T-helper 17 cell (primary cell): ENCODE measurements at places on chromosomes 5 and 9.

DNA sequence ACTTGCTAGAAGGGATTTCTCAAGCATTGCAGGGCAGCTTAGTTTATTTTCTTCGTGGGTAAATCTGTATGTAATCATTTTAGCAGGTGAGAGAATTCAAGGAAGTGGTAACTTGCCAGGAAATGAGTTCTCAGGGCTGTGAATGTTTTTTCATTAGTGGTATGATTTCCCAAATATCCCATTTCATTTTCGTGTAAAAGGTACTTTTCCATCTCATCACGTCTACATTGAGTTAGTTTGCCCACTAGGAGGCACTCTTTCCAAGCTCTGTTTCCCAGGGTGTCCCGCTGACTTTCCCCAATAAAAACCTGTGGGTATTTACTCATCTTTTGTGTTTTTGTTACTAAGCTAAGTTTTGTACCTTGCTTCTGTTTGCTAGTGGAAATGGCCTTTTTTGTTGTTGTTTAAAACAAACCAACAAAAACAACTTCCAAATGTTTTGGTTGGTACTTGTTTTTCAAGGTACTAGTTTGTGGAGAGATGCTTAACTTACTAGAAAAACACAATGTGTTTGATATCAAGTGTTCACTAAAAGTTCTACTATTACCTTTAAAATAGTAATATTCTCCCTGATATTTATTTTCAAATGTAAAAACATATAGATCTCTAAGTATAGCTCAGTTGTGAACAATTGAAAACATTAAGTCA lies 373.6 kb downstream of the ADGRV1 start:
- DNase-seq = no peak

DNA sequence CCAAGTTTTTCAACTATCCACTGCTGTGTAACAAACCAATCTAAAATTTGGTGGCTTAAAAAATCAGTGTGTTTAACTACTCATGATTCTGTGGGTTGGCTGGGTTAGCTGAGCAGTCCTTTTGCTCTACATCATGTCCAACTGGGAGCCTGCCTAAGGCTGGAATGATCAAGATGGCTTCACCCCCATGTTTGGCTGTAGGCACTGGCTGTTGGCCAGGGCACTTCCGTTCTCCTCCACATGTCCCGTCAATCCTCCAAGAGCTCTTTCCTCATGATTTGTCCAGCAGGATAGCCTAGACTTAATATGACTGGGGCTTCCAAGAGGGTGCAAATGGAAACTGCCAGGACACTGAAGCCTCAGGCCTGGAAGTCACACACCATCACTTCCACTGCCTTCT lies 17.0 kb upstream of the TSSK1B start:
- DNase-seq = no peak

GRCh38 chr5:175659546-175660253 lies 1.8 kb downstream of the HRH2 start:
- DNase-seq = no peak

GRCh38 chr5:181036816-181037364 lies 3.2 kb upstream of the BTNL9 start:
- no peak for DNase-seq

DNA sequence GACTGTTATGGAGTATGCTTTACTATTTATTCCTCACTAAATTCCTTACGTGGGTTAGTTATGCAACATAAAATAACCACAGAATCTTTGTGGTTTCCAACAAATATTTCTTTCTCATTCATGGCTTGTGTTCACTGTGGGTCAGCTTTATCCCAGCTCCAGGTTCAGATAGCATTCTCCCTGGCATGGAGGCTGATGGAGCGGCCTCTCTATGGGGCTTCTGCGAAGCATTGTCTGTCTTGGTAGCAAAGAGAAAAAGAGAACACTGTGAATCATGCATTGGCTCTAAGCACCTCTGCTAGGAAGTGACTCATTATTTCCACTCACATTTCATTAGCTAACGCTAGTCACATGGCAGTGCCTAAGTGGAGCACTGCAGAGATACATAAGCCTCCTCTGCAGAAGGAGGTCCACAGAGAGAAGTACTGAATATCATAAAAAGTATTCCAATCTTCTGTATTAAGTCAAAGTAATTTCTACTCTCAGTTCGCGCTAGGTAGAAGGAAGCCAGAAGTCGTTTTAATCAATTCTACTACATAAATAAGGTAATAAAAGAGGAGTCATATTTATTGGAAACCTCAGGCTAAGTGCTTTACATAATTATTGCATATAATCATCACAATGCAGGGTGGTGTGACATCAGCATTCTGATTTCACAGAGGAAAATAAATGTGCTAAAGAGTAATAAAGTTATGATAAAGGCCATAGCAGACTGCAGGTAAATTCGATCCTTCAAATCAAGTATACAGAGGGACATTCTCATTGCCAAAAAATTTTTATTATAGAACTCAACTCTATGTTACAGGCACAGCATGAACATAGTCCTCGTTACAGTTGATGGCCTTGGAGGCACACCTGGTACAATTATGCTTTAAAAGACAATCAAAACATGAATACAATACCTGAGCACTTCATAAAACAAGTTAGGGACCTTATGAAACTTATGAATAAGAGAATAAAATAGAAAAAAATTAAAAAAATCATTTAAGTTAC lies 531.1 kb downstream of the CETN3 start:
- no peak for DNase-seq

DNA sequence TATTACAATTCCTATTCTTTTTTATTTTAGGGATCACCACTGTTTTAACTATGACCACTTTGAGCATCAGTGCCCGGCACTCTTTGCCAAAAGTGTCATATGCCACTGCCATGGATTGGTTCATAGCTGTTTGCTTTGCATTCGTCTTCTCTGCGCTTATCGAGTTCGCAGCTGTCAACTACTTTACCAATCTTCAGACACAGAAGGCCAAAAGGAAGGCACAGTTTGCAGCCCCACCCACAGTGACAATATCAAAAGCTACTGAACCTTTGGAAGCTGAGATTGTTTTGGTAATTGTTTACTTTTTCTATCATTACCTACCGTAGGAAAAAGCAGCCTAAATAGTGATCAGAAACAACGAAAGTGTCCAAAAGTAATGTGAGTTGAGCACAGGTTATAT lies 6.4 kb downstream of the GABRA6 start:
- no peak for DNase-seq

- DNase-seq = no peak
Observed at GRCh38 chr5:44497606-44498005, 108.4 kb upstream of the FGF10 start.

- no peak for DNase-seq
Observed at GRCh38 chr5:83718195-83718825, 2.3 kb downstream of the HAPLN1 start.

DNA sequence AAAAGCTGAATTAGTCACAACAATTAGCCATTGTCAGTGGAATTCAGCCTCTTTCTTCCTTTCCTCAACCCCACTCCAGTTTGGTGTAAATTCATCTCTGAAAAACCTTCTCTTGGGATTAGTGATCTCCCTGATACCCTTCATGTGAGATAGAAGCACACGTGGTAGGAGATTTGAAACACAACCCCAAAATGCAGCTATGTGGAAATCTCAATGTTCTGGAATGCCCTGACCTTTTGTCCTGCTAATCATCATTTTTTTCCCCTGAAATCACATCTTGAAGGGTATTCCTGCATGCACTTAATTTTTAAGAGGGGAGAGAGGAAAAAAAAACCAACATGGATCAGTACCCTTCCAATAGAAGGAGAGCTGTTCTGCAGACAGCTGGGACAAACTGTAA lies 612.6 kb downstream of the EBF1 start:
- DNase-seq = no peak

DNA sequence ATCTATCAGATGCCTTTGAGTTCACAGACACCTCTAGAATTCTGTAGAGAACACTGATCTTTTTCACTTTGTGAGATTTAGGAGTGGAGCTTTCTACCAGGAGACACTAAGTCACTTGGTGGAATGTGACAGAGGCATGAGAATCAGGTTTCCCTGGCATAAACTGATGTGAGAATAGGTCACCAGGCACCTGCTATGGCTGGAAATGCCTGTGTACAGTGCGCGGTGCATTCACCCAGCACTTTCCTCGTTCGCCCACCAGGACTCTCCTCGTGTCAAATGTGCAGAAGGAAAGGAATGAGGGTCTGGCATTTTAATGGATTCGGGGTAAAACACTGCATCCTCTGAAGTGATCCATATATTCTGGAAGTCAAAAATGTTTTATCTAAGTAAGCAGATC lies 281.8 kb upstream of the TUT7 start:
- DNase-seq = no peak

DNA sequence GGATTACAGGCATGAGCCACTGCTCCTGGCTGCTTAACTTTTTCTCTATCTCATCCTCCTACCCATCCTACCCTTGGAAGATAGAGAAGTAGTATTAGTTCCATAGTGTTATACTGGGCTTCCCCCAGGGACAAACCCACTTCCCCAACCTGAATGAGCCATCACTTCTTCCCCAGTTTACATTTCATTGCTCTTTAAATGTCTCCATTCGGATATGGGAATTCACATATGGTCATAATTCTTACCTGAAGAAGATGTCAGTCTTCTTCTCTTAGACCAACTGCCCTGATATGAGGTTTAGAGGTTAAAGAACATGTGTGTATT lies 1.9 kb downstream of the CD274 start:
- DNase-seq = no peak

- DNase-seq = no peak
Observed at GRCh38 chr9:128987805-128988204, 40.3 kb downstream of the NUP188 start.

- DNase-seq = no peak
Observed at GRCh38 chr5:68528821-68529273, 313.3 kb downstream of the PIK3R1 start.

- no peak for DNase-seq
Observed at GRCh38 chr9:108017671-108018070, 528.1 kb upstream of the KLF4 start.

DNA sequence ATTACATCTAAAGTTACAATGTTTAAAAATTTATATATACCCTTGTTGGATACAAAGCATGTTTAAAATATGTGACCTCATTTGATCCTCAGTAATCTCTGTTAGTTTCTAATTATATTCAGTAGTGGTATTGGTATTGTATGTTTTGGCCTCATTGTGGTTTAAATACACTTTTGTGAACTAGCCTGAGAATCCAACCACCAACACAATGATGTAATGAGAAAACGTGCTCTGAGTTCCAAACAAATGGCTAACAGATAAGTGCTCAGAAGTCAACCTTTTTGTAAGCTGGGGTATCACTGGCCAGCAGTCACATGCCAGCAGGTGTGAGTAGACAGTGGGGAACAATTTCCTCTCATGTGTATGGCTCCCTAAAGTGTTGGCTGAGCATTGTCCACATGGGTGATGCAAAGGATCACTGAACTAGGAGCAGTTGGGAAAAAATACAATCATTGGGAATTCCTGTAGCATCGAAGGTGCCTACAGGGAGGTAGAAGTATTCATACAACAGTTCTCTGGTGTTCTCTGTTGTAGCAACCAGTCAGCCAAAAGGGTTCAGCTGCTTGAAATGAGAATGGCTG lies 56.1 kb downstream of the DOCK8 start:
- DNase-seq = no peak

DNA sequence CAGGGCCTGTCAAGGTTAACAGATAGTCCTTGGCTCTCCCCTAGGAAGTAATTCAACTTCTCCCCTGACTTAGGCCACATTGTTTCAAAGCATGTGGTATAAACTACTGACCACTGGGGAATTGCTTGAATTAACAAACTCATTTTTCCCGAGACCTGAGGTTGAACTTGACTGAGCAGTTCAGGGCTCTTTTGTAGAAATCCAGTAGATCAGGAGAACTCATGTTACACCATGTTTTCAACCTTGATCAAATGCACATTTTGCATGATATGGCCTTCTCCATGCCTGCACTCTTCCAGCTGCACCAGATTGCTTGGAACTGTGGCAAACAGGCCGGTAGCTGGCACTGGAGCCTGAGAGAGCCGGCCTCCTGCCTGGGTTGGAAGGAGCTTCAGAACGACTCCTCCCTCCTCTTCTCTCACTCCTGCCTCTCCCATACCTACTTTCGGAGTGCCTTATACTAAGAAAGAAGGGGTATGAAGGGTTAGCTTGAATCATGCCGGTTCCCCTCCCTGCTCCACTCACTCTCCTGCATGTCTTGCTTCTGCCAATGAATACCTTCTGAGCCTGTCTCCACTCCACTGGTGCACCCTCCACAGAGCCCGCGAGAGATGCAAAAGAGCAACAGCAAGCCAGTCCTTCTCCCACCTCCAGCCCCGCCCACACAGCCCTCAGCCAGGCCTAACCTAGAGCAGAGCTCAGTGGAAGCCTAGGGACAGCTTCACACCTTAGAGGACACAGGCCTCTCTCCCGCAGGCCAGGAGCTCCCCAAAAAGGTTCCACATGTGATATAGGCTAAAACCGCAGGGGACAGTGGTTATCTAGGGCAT lies 159.4 kb downstream of the MACROH2A1 start:
- no peak for DNase-seq

DNA sequence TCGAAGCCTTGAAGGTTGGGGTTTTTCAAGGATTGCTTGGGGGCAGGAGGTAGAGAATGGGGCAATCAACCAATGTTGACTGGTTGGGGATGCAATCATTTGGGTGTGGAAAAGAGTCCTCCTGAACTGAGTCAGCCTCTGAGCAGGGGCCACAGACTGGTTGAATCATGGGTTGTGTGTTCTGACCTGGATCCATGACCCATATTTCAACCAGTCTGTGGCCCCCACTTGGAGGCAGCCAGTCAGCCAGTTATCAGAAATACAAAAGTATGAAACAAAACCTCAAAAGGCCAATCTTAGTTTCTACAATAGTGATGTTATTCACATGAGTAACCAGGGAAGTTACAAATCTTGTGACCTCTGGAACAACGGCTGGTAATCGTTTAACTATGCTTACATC lies 81.4 kb upstream of the RANBP6 start:
- no peak for DNase-seq

DNA sequence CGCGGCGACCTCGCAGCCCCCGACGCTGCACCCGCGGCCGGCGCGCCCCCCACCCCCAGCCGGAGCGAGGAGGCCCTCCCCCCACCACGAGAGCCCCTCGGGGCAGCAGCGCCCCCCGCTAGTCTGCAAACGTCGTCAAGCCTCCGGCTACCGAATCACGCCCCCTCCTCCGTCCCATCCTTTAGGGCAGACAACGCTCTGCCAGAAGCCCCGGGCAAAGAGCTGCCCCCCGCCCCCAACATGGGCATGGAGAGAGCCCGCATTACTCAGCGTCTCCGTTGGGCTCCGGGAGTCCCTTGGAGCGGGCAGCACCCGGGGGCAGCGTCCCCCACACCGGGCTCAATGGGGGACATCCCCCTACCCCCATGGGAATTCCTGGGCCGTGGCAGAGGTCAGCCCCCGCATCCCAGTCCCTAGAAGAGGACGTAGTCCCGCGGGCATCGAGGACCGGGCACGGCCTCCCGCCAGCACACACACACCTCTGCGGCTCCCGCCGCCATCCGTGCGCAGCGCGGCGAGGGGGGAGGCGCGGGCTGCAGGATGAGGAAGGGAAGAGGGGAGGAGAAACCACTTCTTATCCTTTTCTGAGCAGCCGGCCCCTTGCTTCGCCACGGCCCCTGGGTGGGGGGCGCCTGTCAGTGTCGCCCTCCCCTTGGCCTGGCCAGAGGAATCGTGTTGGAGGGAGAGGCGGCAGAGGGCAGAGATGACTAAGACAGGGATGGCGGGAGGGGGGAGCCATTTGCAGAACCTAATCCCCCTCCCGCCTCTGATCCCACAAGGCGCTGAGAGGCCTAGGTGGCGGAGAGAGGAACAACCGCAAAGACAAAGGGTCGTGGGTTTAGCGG lies 750 bp downstream of the DNM1 start:
- DNase-seq = no peak

GRCh38 chr9:132773764-132774339 lies 103.6 kb downstream of the GTF3C4 start:
- no peak for DNase-seq

- no peak for DNase-seq
Observed at GRCh38 chr5:133742431-133742988, 130.2 kb upstream of the FSTL4 start.

- DNase-seq = no peak
Observed at GRCh38 chr5:132221781-132222648, 5.6 kb downstream of the P4HA2 start.
